ENCODE measurements at places on chromosomes 3 and 15.

GRCh38 chr3:48652923-48653715 is 9.6 kb downstream of the CELSR3 start:
- DNase-seq: no peak

DNA sequence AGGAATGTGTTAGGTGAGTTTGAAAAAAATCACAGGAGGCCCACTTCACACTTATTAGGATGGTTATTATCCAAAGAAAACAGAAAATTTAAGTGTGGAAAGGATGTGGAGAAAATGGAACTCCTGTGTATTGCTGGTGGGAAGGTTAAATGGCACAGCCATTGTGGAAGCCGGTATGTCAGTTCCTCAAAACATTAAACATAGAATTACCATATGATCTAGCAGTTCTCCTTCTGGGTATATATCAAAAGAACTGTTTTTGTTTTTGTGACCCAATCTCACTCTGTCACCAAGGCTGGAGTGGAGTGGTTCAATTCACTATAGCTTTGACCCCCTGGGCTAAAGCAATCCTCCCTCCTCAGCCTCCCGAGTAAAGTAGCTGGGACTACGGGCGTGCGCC is 10.4 kb upstream of the ZFYVE19 start:
- DNase-seq: no peak

DNA sequence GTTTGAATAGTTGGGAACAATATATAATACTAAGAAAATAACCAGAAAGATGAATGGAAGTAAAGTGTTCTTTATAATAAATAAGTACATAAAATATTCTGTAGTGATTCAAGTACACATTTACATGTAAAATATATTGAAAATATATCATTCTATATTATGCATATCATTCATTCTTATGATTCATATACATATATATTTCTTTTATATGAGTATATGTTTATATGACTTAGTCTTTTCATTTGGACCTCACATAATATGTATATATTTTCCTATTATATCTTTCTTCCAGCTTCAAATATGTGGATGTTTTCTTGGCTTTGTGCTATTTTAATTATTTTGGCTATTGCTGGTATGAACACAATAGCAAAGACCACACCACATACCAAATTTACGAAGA is at the start of gene OTOL1:
TSS of gene OTOL1 (plus strand) at position 301 of the 400 bp plus-strand sequence. CDS start at position 301, 0 bp downstream.
- DNase-seq: no peak

DNA sequence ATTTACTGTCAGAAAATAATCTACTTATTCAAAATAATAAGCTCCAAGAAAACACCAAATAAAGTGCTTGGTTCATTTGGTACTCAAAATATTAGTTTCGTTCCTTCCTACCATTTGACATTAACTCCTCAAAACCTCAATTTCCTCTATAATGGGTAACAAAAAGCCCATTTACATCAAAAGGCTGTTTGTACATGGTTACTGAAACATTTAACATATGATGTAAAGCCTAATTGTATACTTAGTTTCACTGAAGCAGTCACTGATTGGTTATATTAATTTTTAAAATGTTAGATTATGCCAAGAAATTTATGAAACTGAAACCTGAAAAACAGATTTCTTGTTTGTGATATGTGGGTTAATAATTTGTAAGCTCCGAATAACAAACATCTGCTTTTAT is 14.7 kb downstream of the XRN1 start:
- no peak for DNase-seq

- no peak for DNase-seq
These were observed 61.3 kb upstream of the VGLL4 start for GRCh38 chr3:11705049-11705448.

GRCh38 chr3:65556934-65557577 is 481.7 kb downstream of the MAGI1 start:
- DNase-seq: no peak

DNA sequence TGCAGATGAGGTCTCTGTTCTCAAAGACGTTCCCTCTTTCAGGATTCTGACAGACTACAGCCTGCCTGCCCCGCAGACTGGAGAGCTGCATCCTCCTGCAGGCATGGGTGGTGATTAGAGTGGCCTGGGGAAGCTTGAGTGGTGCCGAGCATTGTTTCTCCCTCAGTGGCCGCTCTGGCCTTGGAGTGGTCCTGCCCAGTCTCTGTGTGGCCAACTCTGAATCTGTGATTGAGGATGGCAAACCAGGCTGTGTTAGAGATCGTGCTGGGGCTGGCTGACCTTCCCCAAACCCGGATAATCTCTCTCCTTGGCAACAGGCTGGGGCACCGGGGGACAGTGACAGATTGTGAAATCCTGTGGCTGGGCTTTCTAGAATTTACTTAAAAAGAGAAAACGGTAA is 11.0 kb upstream of the ADCY5 start:
- no peak for DNase-seq

DNA sequence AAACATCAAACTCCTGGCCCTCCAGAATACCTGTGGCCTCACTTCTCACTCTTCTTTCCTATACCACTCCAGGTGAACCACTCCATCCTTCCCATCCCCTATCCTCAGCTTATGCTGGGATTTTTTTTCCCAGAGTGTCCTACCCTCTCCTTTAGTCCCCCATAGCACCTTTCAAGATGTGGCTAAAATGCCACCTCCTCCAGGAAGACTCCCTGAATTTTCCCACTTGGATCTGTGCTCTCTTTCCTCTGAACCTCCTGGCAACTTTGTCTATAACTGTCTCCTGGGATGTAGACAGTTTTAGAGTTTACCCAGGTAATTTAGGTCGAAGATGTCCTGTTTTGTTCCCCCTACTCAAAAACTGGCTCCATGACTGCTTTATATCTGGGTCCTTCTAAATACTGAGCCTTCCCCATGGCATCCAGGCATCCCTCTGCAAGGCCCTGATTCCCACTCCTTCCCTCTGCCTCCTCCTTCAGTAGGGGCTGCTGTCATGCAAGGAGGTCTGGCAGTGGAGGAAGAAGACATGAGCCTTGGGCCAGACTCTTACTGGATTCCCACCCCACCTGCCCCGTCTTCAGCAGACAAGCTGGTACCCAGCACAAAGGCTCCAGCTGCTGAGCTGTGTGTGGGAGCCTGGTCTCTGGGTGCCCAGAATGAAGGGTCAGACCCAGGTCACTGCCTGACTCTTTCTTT is 161.5 kb downstream of the SMAD6 start:
- DNase-seq: no peak

DNA sequence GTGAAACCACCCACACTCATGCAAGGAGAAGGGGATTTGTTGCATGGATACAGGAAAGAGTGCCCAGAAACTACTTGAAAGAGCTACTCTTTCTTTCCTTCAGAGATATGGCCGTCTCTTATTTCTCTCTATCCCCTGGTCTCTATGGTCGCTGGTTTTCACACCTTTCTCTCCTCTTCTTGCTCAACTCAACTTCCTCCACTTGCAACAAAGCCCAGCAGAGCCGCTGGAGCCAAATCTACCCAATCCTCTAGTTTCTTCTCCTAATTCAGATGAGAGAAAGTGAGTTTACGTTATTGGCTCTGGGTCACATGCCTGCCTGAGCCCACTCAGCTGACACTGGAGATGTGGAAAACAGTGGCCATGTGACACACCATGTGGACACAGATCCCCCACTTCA is 215.2 kb downstream of the OSBPL10 start:
- no peak for DNase-seq

DNA sequence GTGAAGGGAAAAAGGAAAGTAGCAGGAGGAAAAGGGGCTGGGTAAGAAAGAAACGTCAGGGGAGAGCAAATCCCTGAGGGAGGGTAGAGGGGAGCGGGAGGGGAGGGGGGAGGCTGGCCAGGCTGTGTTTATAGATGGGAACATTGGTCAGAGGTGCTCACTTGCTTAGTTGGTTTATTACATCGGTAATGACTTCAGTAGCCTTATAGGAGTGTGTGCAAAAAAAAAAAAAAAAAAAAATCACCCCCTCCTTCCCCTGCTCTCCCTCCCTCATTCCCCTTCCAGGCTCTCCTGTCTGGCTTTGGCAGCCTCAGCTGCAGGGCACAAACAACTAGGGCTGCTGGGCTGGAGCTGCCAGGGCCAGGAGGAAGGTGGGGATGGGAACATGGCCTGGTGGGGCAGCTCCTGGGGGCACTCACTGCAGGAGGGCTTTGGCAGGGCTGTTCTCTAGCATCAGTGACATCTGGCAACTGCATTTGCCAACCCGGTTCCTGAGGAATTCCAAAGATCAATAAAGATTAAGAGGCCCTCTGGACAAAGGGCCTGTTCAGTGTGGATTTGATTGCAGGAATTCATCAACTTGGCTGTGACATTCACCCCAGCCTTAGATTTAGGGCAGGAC is 334.5 kb upstream of the FRG2C start:
- no peak for DNase-seq

DNA sequence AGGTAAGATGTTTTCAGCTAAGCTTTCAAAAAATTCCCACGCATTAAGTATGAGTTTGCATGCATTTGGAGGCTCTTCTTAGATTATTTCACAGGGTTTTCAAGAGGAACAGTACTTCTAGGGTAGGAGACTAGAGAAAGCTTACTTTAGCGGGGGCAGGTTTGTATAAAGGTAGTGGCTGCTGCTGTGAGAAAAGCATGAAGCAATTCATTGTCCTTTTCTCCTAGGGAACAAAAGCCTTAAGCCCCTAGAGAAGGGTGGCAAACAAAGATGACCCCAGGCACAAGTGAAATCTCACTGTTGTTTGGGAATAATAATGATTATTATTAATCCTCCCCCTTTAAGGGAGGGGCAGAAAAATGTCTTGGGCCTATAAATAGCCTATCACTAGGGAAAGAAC is 310.7 kb downstream of the DIPK2A start:
- no peak for DNase-seq

DNA sequence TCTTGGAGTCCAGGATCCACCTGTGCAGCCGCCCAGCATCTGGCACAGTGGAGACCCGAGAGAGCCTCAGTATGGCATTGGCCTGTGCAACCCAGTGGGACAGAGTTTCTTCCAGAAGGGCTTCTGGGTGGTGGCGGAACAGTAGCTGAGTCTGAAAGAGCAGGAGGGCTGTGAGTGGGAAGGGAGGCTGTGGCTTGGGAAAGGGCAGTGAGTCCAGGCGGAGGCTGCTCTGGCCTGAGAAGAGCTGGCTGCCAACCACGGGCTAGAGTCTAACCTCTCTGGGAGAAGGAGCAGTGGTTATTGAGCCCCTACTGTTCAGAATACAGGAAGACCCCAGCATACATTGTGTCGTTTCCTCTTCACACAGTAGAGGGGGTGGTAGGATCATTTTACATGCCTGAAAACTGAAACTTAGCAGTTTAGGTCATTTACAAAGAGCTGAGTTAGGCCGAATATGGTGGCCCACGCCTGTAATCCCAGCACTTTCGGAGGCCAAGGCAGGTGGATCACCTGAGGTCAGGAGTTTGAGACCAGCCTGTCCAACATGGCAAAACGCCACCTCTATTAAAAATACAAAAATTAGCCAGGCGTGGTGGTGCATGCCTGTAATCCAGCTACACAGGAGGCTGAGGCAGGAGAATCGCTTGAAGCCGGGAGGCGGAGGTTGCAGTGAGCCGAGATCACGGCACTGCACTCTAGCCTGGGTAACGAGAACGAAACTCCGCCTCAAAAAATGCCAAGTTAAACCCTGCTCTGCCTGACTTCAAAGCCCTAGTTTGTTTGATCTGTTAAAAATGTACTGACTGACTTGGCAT is 3.2 kb downstream of the AEN start:
- DNase-seq: no peak

GRCh38 chr3:71355862-71356261 is 227.7 kb downstream of the FOXP1 start:
- DNase-seq: no peak

- no peak for DNase-seq
These were observed 124.3 kb upstream of the ATP11B start for GRCh38 chr3:182668974-182669373.

- DNase-seq: no peak
These were observed 316.8 kb downstream of the PLCL2 start for GRCh38 chr3:17201538-17201937.

DNA sequence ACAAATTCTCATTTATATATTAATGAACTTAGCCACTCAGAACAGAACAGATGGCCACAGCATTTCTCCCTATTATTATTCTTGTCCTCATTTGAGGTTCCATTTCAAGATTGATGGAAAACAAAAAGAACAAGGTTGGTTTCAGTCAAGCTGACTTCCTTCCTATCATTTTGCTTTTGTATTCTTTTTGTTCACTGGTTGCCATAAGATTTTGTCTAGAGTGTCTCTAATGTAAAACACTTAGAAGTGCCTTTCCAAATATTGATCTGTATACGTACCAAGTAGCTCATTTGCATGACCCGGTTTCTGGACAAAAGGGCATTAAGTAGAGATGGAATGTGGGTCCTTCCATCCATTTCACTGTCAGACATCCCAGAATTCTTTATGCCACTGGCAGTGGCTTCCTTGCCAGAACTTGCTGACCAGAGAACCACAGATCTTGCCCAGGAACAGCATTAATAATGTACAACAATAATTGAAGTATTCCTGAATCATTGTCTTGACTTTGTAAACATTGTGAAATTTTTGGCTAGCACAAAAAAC is 63.8 kb downstream of the PEX5L start:
- no peak for DNase-seq

GRCh38 chr3:115784739-115785536 is 161.6 kb downstream of the GAP43 start:
- DNase-seq: peak; percentile 65

DNA sequence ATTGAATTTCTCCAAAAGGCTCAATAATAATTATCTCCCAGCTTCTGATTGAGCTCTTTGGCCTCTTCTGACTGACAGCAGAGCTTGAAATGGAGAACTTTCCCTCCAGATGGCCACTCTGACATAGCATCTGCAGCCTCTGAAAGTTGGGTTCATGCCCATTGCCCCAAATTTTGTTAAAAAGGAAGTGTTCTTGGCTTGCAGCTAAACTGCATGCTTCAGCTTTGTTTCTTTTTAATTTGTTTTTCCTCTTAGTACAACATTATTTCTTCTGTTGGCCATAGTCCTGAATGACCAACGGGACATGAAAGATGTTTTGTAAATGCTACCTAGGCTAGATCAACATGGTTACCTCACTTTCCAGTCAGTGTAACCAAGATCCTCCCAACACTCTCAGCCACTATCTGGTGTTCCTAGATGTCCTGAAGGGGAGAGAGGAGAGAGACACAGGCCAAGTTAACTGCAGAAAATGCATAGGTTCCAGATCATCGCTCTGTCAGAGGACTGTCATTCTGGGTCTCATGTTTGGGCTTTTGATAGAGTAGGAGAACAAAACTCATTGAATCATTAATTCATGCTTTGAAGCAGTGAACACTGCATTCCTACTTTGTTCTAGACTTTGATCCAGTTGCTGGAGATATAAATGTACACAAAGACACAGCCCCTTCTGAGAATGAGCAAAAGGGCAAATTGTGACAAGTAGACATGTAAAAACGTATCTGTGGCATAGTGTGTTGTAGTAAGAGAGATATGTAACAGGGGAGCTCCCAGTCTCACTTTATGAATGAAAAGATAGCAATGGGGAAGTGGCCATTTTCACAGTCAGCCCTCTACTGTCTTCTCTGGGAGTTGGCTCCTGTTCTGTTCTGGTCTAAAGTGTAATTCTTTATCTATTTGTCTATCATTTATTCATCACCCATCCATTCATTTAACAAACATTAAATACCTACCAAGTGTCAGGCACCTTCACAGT is 156.2 kb downstream of the ZNF621 start:
- no peak for DNase-seq

GRCh38 chr3:197006446-197006845 is 23.2 kb downstream of the MELTF start:
- DNase-seq: no peak

Measured in HS-5 (cell line).